Activated naive CD4-positive, alpha-beta T cell treated with anti-CD3 and anti-CD28 coated beads for 36 hours (primary cell): ENCODE measurements at places on chromosomes 1 and 21.

- DNase-seq, result no peak
Observed at GRCh38 chr1:162994921-162995320, 74.2 kb upstream of the RGS4 start.

GRCh38 chr21:45031571-45032191, 42.7 kb upstream of the ADARB1 start:
- DNase-seq, result no peak

- no peak for DNase-seq
Observed at GRCh38 chr1:33823830-33824229, 40.0 kb upstream of the HMGB4 start.

GRCh38 chr1:185965870-185966269, 231.7 kb downstream of the HMCN1 start:
- DNase-seq, result no peak

DNA sequence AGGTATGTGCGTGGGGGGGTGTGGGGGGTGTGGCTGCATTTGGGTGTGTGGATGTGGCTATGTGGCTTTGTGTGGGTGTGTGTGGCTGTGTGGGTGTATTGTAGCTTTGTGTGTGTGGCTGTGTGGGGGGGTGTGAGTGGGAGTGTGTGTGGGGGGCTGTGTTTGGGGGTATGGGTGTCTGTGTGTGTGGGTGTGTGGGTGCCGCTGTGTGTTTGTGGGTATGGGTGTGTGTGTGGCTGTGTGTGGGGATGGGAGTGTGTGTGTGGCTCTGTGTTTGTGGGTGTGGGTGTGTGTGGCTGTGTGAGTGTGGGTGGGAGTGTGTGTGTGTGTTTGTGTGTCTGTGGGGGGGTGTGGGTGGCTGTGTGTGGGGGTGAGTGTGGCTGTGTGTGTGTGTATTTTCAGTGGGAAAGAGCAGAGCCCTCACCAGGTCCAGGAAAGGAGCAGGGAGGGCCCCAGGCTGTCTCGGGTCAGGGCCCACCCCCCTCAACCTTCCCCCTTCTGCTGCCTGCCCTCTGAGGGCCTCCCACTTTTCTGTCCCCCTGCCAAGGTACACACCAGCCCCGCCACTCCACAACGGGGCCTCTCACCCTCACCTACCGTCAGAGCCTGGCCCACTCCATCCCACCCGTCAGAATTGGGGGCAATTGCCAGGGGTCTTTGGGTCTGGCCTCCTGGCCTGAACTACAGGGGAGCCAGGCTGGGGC, 1.9 kb upstream of the COL8A2 start:
- DNase-seq, result no peak

- DNase-seq, result no peak
Observed at GRCh38 chr1:2178875-2179274, 15.7 kb downstream of the FAAP20 start.

GRCh38 chr1:82343381-82343780, 542.6 kb downstream of the ADGRL2 start:
- DNase-seq, result no peak

DNA sequence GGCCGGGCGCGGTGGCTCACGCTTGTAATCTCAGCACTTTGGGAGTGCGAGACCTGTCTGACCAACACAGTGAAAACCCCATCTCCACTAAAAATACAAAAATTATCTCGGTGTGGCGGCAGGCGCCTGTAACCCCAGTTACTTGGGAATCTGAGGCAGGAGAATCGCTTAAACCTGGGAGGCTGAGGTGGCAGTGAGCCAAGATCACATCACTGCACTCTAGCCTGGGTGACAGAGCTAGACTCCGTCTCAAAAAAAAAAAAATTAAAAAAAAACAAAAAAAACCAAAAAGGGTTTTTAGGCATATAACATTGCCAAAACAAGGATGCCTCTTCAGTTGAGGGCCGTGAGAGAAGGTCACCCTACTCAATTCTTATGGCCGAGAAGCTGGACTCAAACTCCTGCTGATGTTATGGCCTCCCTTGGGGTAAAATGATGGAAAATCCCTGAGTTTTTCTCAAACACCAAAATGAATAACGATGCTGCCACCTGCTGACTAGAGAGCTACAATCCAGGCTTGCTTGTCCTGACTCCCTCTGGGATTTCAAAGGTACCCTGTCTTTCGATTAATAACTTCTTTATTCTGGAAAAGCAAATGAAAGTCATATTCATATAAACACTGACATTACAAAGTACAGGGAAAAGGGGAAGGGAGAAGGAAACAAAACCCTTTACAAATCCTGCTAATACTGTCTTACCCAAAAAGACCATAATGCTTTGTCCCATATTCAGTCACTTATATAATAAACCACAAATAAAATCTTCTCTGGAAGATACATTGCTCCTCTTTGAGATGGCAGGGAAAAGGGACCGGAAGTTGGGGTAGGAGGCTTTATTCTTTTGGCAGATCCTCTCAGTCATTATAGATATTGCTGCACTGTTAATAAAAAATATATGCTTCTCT, 10.7 kb downstream of the RAB42 start:
- peak; percentile 69 for DNase-seq

GRCh38 chr1:152577168-152577567, 3.1 kb downstream of the LCE3D start:
- no peak for DNase-seq

DNA sequence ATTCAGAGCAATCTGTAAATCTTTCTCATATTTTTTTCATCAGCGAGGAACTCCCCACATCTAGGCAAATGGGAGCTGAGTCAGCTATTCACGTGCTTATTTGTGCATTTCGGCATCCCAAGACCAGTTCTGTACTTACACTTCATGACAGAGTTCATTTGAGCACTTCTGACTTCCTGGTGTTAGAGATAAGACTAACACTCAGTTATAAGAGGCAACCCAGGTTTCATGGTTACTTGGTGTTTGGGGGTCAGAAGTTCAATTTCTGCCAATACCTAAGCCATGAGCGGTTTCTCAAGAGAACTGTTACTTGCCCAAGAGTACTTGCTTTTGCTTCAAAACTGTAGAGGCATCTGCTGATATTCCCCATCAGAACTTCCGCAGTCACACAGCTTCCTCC, 24.1 kb upstream of the DESI2 start:
- no peak for DNase-seq

DNA sequence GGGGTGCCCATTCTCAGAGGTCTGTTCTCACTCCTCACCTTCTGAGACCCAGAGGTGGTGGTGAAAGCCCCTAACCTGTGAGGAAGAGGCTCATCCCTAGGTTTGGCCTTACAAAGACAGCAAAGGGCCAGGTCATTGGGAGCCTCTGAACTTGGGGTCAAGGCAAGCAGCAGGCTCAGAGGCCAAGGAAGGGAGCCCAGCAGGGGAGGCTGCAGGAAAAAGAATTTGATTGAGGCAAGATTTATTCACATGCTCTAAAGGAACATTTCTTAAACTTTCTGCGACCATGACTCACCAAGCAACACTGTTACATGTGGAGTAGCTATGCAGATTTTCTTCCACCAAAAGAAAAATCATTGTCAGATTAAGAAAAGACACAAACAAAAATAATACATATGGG, 132.5 kb upstream of the SYT6 start:
- DNase-seq, result peak; percentile 15

- no peak for DNase-seq
Observed at GRCh38 chr1:224331824-224332223, 1.9 kb upstream of the NVL start.

DNA sequence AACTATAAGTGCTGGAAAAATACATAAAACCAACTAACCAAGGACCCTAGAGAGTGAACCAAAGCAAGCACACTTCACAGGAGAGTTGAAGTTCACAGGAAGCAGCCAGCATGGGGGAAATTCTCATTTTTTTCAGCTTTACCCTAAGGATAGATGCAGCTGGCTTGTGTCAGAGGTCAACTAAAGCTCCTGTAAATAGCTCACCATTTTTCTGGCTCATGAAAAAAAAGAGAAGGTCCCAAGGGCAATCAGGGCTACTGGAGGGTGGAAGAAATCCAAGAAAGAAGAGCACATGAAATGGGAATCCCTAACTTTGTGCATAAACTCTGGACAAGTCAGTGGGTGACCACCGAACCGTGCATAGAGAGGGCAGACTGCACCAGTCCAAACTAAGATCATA, 58.3 kb downstream of the KCNJ15 start:
- no peak for DNase-seq

- DNase-seq, result no peak
Observed at GRCh38 chr1:30513396-30514136, 209.8 kb downstream of the MATN1 start.

DNA sequence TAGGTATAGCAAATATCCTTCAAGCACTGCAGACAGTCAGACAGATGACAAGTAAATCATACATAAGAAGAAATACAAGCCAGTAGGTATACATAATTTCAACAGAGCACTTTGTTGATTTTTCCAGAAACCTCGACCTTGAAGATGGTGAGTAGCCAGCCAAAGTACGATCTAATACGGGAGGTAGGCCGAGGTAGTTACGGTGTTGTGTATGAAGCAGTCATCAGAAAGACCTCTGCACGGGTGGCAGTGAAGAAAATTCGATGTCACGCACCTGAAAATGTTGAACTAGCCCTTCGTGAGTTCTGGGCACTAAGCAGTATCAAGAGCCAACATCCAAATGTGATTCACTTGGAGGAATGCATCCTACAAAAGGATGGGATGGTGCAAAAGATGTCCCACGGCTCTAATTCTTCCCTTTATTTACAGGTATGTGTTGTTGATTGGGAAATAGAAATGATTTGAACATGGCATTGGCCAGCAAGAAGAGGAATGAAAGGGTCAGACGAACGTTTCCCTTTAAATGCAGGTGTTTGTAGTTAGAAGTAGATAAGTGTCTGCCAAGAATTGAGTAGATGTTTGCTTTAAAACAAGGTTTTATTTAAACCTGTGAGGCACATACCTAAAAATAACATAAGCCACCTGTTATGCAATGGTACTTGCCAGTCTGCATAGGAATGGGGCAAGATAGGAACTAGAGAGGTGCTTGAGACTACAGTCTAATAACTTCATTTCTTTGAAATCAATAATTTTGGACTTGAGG, 2.7 kb downstream of the PDIK1L start:
- DNase-seq, result no peak

DNA sequence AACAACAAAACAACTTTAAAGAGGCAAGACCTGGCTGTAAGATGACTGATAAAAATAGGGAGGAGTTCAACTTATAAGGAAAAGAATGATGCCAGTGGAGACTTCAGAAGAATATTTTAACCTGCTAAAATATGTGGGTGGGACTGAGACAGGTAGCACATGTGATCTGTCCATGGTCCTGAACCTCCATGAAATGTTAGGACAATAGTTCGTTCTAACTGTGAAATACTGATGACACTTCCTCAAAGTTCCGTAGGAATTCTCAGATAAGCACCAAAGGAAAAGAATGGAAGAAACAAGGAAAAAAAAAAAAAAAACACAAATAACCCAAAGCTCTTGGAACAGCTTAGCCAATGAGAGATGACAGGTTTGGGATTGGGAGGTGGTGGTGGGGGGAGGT, 44.7 kb downstream of the CDC42BPA start:
- DNase-seq, result no peak

GRCh38 chr1:166233750-166234366, 67.1 kb upstream of the FAM78B start:
- DNase-seq, result no peak

DNA sequence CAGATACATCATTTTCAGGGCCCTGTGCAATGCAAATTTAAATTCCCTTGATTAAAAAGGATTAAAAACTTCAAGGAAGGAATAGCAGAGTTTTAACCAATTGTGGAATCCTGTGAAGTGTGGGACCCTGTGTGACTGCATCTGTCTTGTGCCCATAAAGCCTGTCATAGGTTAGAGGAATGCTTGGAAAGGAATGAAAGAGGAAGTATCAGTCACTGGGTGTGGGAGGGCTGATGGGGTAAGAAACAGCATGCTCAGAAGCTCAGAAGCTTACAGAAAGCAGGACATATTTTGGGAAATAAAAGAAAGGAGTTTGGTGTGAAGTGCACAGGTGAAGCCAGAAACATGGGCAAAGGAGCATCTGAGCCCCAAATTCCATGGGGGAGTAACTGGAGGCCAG, 150.8 kb upstream of the ETV3 start:
- no peak for DNase-seq

DNA sequence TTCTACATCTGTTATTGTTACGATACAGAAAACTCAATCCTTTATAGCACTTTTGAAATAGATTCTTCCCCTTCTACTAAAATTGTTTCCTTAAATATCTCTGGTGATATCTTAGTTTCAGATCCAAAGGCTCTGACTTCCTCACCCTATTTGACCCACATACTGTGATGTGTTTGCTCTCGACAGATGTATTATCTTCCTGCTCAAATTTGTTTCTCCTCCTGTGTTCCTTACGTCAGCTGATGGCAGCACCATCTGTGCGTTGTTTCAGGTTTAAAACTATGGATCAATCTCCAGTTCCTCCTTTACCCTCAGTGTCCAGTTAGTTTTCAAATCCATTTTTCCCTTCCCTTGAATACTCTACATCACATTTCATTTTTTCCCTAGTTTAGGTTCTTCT, 274.4 kb downstream of the RYR2 start:
- no peak for DNase-seq

- DNase-seq, result peak; percentile 69
Observed at GRCh38 chr1:203593723-203594122, 32.9 kb upstream of the ATP2B4 start.

DNA sequence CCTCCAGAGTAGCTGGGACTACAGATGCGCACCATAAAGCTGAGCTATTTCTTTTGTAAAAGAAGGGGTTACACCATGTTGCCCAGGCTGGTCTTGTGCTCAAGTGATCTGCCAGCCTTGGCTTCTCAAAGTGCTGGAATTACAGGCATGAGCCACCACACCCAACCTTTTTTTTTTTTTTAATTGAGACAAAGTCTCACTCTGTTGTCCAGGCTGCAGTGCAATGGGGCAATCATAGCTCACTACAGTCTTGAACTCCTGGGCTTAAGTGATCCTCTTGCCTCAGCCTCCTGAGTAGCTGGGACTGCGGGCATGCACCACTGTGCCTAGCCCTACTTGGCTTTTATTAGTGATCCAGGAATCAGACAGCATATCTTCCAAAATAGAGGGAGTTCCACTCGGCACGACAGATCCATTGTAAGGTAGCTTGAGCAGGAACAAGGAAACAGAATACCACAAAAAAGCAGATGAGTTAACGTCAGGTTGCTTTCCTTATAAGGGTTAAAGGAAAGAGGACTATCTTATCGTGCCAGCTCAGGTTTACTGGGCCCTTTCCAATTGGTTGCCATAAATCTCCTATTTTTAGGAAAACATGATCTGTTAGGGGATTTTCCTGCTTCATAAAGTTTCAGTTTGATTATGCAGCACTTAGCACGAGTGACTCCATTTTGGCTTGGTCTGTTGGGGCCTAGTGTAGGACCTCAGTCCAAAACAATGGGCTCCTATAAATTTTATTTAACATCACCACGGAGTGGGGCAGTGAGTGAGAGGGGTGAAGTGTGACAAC, 45.2 kb downstream of the NENF start:
- peak; percentile 17 for DNase-seq

GRCh38 chr1:109371341-109371739, 26.4 kb downstream of the SORT1 start:
- DNase-seq, result peak; percentile 22
